ENCODE measurements at places on chromosomes 4 and X. TPM values are rescaled to one million over a fixed set of nuclear protein-coding genes. Genes with fewer than 3 reads are reported as not detected.

GRCh38 chr4:158211222-158211621 lies 936 bp downstream of the TMEM144 start:
- no peak for DNase-seq

GRCh38 chr4:52685316-52685715 lies 26.2 kb upstream of the USP46 start:
- DNase-seq, result no peak

- DNase-seq, result no peak
Observed at GRCh38 chr4:187103351-187103750, 379.7 kb upstream of the FAT1 start.

DNA sequence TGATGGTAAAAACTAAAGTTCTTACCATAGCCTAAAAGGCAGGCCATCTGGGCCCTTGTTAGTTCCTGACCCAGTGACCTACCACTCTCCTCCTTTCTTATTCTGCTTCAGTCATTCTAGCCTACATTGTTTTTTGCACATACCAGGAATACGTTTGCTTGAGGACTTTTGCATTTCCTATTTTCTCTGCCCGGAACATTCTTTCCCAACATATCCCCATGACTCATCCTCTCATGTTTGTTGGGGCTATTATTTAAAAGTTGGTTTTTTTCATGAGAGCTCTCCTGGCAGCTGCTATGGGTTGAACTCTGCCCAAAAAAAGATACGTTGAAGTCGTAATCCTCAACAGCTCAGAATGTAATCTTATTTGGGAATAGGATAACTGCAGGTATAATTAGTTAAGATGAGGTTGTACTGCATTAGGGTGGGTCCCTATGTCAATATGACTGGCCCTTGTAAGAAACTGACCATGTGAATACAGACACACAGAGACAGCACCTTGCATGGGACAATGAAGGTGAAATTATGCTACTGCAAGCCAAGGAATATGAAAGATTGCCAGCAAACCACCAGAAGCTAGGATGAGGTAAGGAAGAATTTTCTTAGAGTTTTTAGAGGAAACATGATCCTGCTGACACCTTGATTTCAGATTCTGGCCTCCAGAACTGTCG lies 138.3 kb upstream of the PDHA2 start:
- DNase-seq, result peak; percentile 68

GRCh38 chr4:82865592-82865991 lies 25.4 kb downstream of the SEC31A start:
- DNase-seq, result peak; percentile 85

SLC7A11 gene
- total RNA-seq, result 36.9 TPM
